Stimulated activated naive CD8-positive, alpha-beta T cell treated with anti-CD3 and anti-CD28 coated beads, Interleukin-15, amount 100 ng/mL, for 72 hours (primary cell): ENCODE measurements at places on chromosomes 12 and 14.
A peak's percentile ranks its signal among the peaks of the same experiment; 100 is the strongest.

- no peak for DNase-seq
Observed at GRCh38 chr14:79363291-79363690, 848.0 kb downstream of the DIO2 start.

DNA sequence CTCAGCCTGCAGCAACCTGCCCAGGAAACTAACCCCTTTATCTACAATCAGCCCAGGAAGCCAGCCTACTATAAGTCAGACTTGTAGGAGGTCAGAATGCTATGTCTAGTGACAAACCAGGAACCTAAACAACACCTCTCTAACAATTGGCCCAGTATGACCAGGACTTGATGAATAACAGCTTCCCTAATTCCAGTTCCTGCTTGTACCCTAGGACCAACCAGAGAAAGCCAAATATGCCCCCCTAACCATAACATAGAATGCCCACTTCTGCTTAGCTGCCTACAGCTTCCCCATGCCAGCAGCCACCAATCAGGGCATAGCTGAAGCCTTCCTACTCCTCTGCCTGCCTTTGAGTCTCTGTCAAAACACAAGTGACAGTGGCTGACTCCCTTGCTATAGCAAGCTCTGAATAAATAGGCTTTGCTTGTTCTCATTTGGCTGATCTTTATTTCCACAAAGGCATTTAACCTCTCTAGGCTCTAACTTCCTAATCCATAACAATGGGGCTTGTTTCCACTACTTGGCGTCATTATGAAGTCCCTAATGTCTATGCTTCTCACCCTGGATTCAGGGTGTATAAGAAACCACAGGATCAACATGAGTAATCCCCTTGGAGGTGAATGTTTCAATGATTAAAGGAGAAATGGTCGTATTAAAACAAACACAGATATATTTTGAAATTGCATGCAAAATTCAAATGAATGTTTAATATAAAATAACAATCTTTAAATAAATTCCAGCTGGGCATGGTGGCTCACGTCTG lies 220.2 kb downstream of the ANO6 start:
- DNase-seq, result no peak

DNA sequence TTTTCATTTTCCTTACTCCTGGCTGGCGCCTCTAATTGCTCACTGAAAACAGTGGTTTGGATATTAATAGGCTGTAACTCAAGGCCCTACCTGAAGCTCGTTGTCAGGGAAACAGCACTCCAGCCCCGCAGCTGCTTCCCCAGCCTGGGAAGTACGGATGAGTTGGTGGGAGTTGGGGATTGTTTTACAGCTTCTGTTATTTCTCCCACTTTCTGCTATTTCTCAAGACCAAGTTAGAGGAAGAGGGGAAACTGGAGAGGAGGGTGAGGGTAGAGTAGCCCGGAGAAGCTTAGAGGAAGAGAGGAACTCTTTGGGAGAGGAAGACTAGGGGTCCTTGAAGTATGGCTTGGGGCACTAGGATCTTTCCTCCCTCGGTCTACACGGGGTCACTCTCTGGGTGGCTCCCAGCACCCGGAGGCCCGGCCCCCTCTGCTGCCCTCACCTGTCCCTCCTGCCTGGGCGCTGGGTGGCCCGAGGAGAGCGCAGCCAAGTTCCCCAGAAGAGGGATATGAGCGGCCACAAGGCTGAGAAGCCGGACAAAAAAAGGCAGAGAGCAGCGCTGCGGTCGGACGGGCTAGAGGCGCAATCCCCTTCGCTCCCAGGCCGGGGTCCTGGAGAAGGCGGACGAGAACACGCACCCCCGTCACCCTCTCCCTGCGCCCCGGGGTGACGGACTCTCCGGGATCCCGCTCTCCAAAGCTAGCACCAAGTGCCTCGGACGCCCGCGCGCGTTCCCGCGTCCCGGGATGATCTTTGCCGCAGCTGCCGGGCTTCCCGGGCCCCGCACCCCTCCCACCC lies 671 bp downstream of the SPTB start:
- DNase-seq, result no peak

- no peak for DNase-seq
Observed at GRCh38 chr14:99239661-99240092, 32.3 kb downstream of the BCL11B start.

DNA sequence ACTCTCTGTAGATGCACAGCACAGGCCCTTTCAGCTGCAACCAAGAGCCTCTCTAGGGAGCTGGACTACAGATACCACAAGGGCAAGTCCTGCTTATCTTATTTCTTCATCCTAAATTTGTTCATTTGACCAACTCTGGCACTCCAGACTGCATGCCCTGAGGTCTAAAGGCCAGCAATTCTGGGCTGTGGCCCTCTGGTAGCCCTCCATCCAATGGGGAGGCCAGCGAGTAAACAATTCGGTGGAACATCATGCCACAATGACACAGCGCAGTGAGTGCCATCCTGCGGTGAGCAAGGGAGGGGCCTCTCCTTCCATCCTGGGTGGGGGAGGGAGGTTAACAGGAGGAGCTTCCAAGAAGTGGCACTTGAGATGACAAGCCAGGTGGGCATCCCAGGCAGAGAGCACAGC lies 652 bp upstream of the SELPLG start:
- DNase-seq, result peak; percentile 49

GRCh38 chr14:25102788-25103187 lies 52.8 kb upstream of the STXBP6 start:
- no peak for DNase-seq

- no peak for DNase-seq
Observed at GRCh38 chr12:99059824-99060511, 414.9 kb downstream of the APAF1 start.

- DNase-seq, result no peak
Observed at GRCh38 chr12:91230841-91231240, 48.2 kb upstream of the DCN start.

DNA sequence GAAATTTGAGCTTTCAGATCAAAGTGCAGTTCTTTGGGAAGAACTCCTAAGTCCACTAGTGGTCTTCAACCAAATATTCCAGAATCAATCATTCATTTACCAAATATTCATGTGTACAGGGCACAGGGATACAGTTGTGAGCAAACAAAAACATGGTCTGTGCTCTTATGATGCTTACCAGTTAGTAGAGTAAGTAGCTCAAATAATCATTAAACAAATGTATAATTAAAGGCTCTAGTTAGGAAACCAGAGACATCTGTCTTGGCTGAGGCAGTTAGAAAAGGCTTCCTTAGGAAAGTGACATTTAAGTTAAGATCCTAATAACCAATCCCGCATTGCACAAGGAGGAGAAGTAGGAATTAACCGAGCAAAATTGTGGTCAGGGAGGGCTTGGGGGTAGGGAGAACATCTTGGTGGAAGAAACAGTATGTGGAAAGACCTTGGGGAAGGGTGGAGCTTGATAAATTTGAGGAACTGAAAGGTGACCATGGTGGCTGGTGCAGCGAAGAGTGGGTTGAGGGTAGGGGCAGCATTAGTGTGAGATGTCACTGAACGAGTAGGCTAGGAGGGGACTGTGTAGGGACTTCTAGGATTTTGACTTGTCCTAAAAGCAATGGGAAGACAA lies 40.0 kb downstream of the PEBP1 start:
- DNase-seq, result no peak

GRCh38 chr12:69423037-69423905 lies 46.9 kb upstream of the FRS2 start:
- no peak for DNase-seq

DNA sequence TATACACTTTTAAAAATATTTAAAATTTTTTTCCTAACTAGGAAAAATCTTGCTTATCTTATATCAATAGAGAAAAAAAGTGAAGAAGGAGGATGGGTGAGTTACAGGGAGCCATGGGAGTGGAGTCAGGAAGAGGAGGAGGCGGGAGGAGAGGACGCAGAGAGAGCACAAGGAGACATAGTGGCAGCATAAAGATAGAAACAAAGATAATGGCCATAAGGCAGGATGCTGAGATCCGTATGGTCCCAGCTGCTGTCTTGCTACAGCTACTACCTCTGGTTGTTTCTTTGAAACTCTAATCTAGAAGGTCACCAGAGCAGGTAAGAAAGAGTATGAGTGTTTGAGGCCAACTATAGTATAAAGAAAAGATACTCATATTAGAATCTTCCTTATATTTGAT lies 2.6 kb upstream of the SOX5 start:
- DNase-seq, result no peak

- peak; percentile 53 for DNase-seq
Observed at GRCh38 chr14:73712540-73713180, 1.5 kb downstream of the PNMA1 start.

GRCh38 chr12:18074001-18074400 lies 16.0 kb downstream of the RERGL start:
- no peak for DNase-seq

DNA sequence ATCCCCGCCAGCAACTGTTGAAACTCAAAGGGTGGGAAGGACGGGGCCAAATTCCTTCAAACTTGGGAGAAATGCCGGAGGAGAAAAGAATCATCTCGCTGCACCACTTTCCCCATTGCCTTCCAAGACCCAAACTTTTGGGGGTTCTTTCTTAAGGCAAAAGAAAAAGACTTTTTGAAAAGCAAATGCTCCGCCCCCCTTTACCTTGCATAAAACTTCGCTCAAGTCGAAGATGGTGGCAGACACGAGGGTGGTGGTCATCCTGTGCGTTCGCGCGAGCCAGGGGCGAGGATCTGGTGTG lies 239 bp downstream of the ZFP36L1 start:
- no peak for DNase-seq

DNA sequence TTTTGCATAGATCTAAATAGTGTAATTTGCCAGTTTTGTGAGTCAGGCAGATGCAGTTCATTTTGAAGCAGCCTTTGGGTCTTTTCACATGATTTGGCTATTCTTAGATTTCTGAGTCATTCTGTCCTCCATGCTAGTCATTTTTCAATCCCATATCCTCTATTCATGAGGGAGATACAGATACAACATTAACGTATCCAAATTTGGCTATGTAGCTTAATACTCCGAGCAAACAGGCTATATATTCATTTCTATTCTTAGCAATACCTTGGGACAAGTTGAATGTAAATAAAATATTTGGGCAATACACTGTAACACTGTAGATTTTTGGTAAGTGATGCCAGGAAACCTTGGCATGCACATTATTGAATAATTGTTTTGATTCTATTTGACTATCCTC lies 270.7 kb upstream of the PDE3A start:
- DNase-seq, result no peak

- DNase-seq, result no peak
Observed at GRCh38 chr12:1279050-1279449, 288.0 kb downstream of the ERC1 start.

GRCh38 chr12:92743026-92743425 lies 40.2 kb downstream of the PLEKHG7 start:
- DNase-seq, result no peak

GRCh38 chr14:103122947-103123633 lies at the start of gene TNFAIP2:
Gene TNFAIP2, plus strand, starts transcription at chr14:103123461. Its CDS starts 2,997 bp downstream, at chr14:103126458.
- no peak for DNase-seq

GRCh38 chr12:121719926-121720414 lies 7.4 kb downstream of the TMEM120B start:
- DNase-seq, result no peak

DNA sequence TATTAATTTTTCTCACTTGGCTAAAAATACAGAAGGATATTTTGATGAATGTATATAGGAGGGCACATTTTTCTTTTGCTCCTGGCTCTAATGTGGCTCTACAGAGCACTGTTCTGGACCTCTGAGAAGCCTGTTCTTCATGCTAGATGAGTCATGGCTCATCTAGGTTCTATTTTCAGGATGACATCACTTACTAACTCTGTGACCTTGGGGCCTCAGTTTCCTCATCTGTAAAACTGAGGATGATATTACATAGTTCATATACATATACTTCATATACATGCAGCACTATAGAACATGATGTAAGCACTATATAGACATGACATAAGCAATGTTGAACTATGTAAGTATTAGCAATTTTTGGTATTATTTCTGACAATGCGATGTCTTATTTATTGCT lies 35.8 kb downstream of the SOCS2 start:
- no peak for DNase-seq

- DNase-seq, result no peak
Observed at GRCh38 chr14:71783088-71783487, 149.1 kb upstream of the RGS6 start.

DNA sequence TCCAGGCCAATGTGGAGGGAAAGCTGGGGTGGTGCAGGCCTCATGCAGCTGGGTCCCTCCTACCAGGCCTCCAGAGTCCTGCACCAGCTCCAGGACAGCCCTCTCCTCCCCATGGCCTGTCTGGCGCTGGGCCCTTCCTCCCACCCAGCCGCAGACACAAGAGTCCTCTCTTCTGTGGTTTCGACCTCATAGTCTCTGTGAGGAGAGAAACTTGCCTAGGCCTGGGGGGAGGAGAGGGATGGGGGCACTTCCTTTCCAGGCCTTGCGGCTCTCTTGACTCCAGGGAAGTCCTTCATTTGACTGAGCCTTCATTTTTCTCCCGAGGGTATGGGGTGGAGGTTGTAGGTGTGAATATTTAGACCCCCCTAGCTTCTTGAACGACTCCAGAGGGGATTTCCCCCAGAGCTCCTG lies 2.3 kb downstream of the MMP14 start:
- DNase-seq, result no peak

GRCh38 chr14:67360470-67361206 lies 510 bp downstream of the EIF2S1 start:
- no peak for DNase-seq

GRCh38 chr12:91142221-91142631 lies 30.9 kb upstream of the LUM start:
- DNase-seq, result no peak

GRCh38 chr12:42904683-42905418 lies 315.3 kb upstream of the PRICKLE1 start:
- no peak for DNase-seq

DNA sequence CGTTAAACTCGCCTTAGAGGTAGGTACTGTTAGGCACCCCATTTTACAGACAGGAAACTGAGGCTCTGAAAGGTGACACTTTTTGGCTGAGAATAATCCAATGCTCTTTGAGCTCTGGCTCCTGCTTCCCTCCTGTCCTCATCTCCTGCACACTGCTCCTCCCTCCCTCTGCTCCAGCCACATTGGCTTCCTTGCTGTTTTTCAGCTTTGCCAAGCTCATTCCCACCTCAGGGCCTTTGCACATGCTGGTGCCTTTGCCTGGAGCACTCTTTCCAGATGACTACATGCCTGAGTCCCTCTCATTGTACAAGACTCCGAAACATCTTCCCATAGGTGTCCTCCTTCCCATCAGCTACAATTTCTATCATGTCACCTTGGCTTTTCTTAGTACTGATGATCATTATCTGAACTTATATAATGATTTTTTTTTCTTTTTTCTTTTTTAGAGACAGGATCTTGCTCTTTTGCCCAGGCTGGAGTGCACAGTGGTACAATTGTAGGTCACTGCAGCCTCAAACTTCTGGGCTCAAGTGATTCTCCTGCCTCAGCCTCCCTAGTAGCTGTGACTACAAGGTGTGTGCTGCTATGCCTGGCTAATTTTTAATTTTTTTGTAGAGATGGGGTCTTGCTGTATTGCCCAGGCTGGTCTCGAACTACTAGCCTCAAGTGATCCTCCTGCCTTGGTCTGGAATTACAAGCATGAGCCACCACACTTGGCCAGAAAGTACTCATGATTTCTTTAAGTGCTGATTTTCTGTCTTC lies 15.2 kb downstream of the MSI1 start:
- no peak for DNase-seq

GRCh38 chr14:72740966-72741825 lies 152.7 kb downstream of the DPF3 start:
- DNase-seq, result no peak
